Activated T-helper 1 cell treated with anti-CD3 and anti-CD28 coated beads, Interleukin-2, amount 50 U/mL, for 16 hours (primary cell): ENCODE measurements at places on chromosomes 7 and 10.

GRCh38 chr10:34031400-34031799 lies 696.9 kb upstream of the NRP1 start:
- DNase-seq, result no peak

DNA sequence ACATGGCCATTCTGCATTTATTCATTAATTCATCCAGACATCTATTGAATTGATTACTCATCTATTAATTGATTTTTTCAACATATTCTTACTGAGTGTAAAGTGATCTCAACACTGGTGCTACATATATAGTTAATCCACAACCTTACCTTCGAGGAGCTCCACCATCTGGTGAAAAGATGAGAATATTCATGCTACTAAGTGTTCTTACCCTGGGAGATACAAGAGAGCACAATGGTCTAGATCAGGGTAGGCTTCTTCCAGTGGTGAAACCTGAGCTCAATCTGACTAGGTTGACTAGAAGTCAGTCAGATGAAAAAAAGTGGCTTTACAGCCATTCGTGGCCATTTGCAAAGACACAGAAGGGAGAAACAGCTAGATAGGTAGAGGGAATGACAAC lies 507.4 kb downstream of the ANKRD7 start:
- DNase-seq, result no peak

DNA sequence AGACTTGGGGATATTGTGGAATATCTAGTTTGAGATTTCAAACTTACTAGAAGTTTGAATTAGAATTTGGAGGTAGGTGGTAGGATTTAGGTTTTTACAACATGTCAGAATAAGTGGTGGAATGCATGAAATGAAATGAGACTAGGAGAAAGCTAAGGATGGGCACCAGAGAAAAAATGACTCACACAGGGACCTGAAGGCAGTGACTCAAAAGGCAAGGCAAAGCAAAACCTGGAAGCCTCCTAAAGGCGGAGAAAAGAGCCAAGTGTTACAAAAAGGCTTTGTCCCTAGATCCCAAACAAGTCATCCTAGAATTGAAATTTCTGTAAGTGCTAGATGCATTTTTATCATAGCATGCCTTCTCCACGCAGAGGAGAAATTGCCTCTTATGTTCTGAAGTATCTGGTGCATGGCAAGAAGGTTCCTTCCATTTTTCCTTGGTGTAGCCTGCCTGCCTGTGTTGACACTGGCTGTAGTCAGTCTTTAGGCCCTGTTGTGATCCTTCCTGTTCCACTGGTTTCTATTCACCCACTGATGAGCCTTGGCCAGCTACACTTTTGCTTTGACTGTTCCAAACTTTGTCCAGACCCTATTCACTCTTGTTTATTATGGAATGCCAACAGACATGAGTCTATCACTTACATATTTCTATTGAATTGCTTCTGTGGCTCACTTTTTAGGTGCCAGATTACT lies 109.3 kb downstream of the ETV1 start:
- DNase-seq, result no peak

- no peak for DNase-seq
These were observed 304.5 kb upstream of the IMMP2L start for GRCh38 chr7:111866787-111867186.

- DNase-seq, result no peak
These were observed 8.9 kb downstream of the PROSER2 start for GRCh38 chr10:11832042-11832441.

DNA sequence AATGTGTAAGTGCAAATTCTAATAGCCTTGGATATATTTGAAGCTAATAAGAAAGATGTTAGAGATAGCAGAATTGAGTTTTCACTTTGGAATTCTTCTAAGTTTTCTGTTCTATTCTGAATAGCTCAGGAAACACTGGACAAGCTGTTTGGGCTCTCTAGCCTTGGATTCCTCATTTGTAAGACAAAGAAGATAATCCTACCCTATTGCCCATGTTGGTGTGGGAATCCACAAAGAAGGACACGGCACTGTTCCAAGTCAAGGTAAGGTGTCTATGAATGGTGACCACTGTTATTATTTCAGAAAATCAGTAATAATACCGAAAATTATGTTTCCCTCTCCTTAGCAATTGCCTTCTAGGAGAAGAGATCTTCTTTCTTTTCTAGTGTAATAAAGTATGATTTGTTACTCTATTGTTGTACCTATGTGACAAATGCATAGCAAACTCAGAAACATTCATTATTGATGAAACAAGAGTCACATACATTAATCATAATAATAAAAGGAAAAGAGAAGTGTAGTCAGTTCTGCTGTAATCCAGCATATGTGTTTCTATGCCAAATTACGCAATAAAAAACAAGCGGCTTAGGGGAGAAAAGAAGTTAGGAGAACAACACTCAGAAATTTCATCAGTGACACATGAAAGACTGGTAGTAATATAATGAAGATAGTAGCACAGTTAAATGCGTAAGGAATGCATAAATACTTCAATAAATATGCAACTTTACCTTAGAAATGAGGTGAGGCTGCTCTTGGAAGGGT lies 1012.3 kb upstream of the PHF14 start:
- no peak for DNase-seq

GRCh38 chr10:71970331-71970730 lies 6.1 kb downstream of the CHST3 start:
- DNase-seq, result no peak

GRCh38 chr7:73809467-73809951 lies 21.3 kb upstream of the CLDN4 start:
- DNase-seq, result no peak

- no peak for DNase-seq
These were observed 3.8 kb downstream of the GLI3 start for GRCh38 chr7:42233171-42233570.

GRCh38 chr7:100642534-100642907 lies 1.2 kb upstream of the TFR2 start:
- DNase-seq, result no peak

DNA sequence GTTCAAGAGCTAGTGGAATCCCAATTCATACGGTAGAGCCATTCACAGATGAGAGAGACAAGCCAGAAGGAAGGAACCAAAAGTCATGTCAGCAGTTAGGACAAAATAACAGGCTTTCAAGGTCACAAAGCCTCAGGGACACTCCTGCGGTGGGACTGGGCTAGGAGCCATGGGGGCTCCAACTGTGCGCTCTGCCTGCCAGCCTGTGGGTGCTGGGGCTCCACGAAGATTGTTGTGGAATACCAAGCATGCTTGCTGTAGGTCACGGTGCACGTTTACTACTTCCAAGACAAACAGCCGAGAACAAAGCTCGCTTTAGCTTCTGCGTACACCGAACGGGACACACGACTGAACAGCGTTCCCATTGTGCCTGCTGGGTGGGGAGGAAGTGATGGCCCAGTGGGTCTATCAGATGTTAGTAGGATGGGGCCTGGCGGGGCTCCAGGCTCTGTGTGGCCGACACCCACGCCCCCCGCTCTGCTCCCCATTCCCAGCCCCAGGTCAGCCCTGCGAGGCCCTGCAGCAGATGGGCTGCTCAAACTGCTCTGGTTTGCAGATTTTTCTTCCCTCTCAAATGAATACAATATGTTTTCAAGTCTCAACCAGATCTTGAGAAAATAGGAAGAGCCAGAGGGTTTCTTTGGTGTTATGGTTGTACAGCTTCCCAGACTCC lies 158.9 kb downstream of the EGFR start:
- DNase-seq, result no peak

- DNase-seq, result no peak
These were observed 14.0 kb downstream of the KMT2E start for GRCh38 chr7:105028004-105028403.

DNA sequence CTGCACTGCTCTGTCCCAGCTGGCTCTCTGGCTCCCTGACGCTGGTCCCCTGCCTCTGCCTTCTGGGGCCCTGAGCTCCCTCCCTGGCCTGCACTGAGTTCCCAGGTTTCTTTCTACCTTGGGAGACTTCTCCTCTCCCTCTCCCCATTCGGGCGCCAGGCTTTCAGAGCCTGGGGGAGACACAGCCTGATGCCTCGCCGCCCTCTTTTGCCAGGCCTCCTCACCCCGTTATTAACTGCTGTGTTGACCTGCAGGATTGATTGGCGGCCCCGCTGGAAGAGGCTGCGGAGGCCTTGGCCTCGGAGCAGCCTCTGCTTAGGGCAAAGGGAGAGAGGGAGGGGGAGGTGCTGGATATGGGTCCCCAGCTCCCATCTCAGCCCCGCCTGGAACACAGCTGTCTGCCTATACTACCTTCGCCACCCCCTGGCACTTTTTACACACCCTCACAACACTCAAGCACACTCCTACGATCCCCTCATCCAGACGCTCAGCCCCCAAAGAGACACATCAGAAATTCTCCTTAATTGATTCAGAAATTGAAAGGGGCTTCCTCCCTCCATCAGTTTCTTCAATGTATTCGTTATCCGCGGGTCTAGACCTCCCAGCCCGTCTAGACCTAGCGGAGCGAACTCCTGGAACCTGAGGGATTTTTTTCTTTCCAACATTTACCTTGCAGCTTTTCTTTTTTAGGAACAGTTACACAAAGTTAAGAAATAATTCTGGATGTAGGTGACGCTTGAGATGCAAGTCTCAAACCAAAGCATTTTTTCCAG lies 7.1 kb upstream of the PAX2 start:
- DNase-seq, result no peak
